ENCODE measurements at places on chromosomes 1 and 21. TPM values are rescaled to one million over a fixed set of nuclear protein-coding genes. Genes with fewer than 3 reads are reported as not detected.

GRCh38 chr1:208985231-208985630 lies 598.3 kb upstream of the CAMK1G start:
- DNase-seq = no peak

Gene SUSD4
- total RNA-seq = 1.8 TPM

DNA sequence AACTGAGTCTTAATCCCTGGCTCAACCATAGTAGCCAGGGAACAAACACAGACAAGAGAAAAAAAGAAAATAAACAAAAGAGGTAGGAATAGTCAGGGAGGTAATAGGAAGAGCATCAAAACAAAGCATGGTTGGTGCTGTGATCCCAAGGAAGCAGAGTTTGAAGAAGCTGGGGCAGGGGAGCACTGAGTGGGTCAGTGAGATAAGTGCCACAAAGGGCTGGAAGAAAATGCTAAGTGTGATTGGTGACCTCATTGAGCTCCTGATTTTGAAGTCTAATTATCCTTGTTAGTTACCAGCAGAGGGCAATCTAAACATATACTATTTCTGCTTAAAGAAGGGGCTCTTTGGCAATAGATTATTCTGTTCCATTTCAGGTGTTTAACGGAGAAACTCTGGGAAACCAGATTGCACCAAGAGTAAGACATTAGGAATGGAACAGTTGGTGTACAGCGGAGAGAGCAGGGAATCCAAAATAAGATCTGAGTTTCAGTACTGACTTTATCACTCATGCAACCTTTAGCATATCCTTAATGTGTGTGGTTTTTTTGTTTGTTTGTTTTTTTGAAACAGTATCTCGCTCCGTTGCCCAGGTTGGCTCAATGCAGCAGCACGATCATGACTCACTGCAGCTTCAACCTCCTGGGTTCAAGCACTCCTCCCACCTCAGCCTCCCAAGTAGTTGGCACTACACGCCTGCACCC lies 30.7 kb upstream of the KIAA1614 start:
- peak; percentile 44 for DNase-seq

Gene C1orf94
- not detected for total RNA-seq

- DNase-seq = no peak
These were observed 54.1 kb downstream of the LDLRAD2 start for GRCh38 chr1:21865943-21866706.

- DNase-seq = no peak
These were observed 165.8 kb downstream of the GPATCH2 start for GRCh38 chr1:217465102-217465501.

DNA sequence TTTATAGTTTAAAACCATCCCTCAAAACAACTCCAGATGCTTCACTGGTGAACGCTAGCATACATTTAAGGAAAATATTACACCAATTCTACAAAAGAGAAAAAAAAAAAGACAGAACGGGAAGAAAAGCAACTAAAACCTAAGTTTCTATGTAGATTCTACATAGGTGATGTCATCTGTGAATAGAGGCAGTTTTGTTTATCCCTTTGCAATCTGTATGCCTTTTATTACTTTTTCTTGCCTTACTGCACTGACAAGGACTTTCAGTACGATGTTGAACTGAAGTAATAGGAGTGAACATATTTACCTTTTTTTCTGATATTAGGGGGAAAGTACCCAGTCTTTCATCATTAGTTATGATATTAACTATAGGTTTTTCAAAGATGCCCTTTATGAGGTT lies 101.7 kb upstream of the HAO2 start:
- DNase-seq = no peak

GRCh38 chr1:224141693-224142092 lies 27.8 kb downstream of the FBXO28 start:
- no peak for DNase-seq

- DNase-seq = no peak
These were observed 30.1 kb downstream of the ABCG1 start for GRCh38 chr21:42248783-42249597.

- DNase-seq = no peak
These were observed 1.4 kb upstream of the CFH start for GRCh38 chr1:196650403-196650802.

Gene SLAMF1
- total RNA-seq = not detected

Gene RAD54L
- total RNA-seq = 2.9 TPM

DNA sequence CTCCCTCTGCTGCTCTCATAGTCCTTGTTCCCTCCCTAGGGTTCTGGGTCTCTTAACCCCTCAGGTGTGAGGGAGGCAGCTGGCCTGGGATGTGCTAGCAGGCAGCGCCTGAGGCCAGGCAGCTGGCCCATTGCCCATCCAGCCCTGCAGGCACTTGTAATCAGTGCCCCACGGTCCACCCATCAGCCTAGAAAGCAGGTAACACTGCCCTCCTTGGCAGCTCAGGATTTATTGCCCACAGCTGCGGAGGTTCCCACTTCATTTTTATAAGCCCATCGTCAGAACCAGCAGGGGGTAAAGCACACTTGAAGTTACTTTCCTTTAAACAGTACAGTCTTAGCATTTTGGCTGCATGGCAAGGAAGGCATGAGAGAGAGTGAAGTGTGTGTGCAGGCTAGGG lies 70.6 kb downstream of the TMEM53 start:
- no peak for DNase-seq

GRCh38 chr21:38297194-38297631 lies 40.4 kb downstream of the KCNJ15 start:
- DNase-seq = no peak

Gene ARHGEF19
- total RNA-seq = 2.7 TPM

DNA sequence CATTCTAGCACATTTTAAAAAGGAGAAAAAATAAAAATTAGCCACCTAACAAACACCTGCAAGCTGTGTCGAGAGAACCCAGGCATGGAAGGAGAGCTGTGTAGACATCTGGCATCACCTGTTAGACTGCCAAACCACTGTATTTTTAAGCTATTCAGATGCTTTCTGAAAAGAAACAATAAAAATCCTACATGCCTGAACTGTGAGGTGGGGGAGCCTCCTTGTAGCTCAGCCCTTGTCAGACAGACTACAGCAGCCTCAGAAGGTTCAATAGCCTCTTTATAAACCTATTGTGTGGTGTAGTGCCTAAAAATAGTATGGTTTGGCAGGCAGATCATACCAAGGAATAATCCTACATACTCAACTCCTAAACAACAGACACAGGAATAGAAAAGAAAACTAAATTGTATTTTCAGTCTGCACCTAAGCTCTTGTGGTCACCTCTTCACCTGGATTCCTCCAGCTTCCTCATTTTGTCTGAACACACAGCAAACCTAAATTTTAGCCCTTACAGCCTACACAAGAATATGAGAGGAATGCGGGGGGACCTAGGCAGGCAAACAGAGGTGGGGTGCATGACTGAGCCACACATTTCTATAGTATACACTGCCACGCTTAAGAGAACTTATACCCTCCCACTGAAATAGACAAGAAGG lies 67.0 kb downstream of the SIPA1L2 start:
- DNase-seq = no peak

DNA sequence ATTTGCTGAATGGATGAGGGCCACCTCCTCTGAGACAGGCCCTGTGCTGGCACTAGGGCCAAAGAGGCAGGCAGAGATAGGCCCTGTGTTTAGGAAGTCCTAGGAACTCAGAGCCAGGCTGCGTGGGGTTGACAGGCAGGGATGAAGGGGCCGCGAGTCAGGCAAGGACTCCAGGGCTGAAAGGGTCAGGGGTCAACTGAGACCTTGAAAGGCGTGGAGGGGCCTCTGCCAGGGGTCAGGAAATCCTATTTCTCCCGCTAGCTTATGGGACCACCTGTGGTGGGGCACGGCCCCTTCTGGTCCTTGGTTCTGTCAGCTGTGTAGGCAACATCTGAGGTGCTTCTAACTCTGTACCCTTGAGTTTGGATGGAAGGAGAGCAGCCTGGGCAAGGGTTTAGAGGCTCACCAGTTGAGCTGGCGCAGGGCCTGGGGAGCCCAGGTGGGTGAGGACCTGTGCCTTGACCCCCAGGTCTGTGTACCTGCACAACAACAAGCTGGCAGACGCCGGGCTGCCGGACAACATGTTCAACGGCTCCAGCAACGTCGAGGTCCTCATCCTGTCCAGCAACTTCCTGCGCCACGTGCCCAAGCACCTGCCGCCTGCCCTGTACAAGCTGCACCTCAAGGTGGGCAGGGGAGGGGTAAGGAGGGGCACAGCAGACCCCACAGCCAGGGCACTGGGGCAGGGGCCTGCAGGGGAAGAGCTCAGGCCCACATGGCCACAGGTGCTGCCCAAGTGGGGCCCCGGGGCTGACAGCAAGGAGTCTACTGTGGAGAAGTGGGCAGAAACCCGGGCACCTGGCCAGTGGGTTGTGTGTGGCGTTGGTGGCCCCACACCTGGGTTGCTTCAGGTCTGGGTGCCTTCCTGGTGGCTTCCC lies 14.9 kb downstream of the PODN start:
- no peak for DNase-seq

GRCh38 chr1:100249155-100249536 lies 488 bp downstream of the DBT start:
- no peak for DNase-seq

GRCh38 chr1:161887730-161888287 lies 121.7 kb downstream of the ATF6 start:
- no peak for DNase-seq

Gene IFI6
- 53.9 TPM for total RNA-seq

- no peak for DNase-seq
These were observed 344.5 kb downstream of the RWDD3 start for GRCh38 chr1:95578462-95578861.

DNA sequence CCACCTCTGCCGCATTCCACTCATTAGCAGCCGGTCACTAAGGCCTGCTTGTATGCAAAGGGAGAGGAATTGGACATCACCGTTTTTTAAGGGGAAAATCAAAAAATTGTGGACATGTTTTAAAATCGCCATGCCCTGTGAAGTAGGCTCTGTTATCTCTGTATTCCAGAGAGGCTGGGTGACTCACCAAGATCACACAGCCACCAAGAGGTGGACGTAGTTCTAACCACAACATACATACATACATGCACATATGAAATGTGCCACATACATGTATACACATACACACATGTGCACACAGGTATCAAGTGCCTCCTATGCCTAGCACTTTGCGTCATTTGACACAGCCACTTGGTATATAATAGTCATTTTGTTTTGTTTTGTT lies 16.0 kb upstream of the ZSCAN20 start:
- DNase-seq = no peak

Measured in kidney epithelial cell (primary cell).